ENCODE measurements at places on chromosomes 6 and 20.

GRCh38 chr20:39070484-39071231 lies 108.5 kb downstream of the DHX35 start:
- DNase-seq, result no peak

GRCh38 chr6:168025831-168026710 lies 28.6 kb downstream of the KIF25 start:
- no peak for DNase-seq

DNA sequence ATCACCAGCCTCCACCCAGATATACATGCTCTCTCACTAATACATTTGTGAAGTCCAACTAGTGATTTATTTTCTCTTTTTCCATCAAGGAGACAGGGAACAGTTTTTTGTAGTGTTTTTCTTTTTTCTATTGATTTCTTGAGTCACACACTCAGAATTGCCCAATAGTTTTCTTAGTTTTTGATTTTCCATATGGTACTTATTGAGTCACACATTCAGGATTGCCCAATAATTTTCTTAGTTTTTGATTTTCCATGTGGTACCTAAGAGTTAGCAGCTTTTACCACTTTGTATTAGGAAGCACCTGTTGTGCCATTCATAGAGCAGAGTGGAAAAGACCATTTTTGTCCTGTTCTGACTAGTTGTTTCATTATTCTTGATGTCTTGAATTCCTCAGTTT lies 1268.8 kb downstream of the EPHA7 start:
- no peak for DNase-seq

DNA sequence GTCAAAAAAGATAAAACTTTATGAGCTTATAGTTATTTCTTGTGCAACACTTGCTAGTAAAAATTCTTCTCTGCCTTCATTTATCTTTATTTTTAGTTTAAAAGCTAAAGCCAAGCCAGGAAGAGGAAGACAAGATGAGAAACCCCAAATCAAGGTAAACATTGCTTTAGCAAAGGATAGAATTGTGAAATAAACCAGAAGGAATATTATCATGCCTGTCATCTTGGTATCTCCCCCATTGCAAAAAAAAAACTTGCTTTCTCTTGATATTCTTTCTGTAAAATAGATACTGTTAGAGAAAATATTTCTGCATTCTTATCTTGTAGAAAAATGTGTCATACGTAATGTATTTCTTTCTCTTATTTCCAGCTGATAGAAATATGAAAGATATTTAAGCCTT lies 432.8 kb downstream of the GJA1 start:
- no peak for DNase-seq

DNA sequence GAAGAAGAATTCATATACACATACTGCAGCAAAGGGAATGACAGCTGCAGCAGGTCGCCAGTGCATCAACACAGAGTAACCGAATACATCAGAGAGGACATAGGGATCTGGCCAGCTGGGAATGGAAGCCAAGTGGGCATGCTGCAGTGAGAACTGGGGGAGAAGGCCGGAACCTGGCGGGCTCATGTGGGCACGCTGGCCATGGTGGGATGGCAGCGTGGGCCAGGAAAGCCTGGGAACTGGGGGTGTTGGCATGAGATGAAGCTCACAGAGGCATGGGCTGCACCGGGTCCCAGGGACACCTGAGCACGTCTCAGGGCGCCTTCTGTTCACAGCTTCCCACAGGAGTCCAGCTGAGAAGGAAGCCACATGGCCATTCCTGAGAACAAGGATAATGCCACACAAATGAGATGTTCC lies 139.5 kb upstream of the AGPAT4 start:
- DNase-seq, result no peak

GRCh38 chr20:32278199-32278643 lies 770 bp downstream of the KIF3B start:
- no peak for DNase-seq

- DNase-seq, result no peak
Measured at GRCh38 chr20:37651932-37652331, 41.9 kb upstream of the CTNNBL1 start.
